Left hindlimb (tissue), 1 donor: ENCODE measurements at places on chromosomes 3 and 15.
A peak's percentile ranks its signal among the peaks of the same experiment; 100 is the strongest.

GRCh38 chr15:41811432-41812195, 16.3 kb upstream of the JMJD7 start:
- DNase-seq: peak; percentile 83

DNA sequence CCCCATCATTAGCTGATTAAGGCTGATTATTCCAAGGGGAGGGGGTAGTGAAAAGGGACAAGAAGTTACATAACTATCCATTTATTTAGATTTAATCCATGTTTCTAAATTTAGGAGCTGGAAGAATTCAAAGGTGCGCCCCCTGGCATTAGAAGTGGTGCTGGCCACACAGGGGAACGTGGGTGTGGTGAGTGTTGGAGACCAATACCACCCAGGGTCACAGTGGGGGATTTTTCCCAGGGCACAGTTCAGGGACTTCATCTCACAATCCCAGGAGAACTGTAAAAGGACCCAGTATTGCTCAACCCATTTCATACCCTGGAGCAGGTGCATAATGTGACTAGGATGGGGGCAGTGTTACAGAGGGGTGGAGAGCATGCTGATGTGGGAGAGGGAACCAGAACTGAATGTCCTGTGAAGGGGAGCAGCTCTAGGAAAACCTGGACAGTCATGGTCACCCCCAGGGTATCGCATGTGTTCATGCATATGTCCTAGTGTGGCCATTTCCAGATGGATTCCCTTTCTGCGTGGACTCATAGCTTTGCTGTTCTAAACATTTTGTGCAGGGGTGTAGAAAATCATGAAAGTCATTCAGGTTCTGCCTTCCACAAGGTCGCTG, 110.3 kb downstream of the LSM3 start:
- DNase-seq: no peak

- DNase-seq: no peak
Measured at GRCh38 chr3:179743913-179744312, 91.1 kb downstream of the USP13 start.

DNA sequence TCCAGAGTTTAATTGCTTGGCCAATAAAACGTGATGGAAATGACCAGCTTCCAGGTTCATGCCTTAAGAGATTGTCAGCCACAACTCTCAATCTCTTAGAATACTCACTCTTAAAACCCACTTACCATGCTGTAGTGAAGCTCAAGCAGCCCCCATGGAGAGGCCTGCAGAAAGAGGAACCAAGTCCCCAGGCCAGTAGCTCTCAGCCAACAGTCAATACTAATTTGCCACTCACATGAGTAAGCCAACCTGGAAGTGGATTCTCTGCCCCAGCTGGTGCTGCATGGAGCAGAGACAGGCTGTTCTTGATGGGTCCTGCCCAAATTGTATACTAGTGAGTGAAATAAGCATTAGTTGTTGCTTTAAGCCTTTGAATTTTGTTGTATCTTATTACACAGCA, 155.9 kb downstream of the OXSM start:
- no peak for DNase-seq

- no peak for DNase-seq
Measured at GRCh38 chr3:158925021-158925420, 123.2 kb downstream of the MFSD1 start.
